ENCODE measurements at places on chromosomes 11 and 22. TPM values are rescaled to one million over a fixed set of nuclear protein-coding genes. Genes with fewer than 3 reads are reported as not detected.

Gene NRIP3
- total RNA-seq = 1.0 TPM

Gene RRP8
- 21.3 TPM for total RNA-seq

GRCh38 chr11:68371171-68372041, 59.0 kb downstream of the LRP5 start:
- no peak for DNase-seq

Gene ZNF215
- 0.24 TPM for total RNA-seq

GRCh38 chr22:29482726-29483125, 2.7 kb downstream of the NEFH start:
- no peak for DNase-seq

DNA sequence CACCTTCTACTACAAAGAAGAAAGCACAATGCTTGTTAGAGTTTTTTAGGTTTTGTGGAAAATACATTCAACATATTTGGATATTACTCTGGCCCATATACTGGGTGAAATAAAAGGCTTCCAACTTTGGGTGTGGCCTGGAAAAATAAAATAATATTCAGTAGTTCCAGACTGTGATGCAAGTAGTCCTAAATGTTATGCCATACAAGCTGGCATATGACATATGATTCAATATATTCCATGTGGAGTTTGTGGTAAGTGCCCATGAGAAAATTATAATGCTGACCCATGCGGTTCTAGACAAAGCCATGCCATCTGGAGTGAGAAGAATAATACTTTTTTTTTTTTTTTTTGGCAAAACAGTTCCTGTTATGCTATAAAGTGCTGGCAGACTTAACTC, 683.3 kb downstream of the LUZP2 start:
- no peak for DNase-seq

GRCh38 chr11:85806876-85807275, 4.1 kb downstream of the SYTL2 start:
- DNase-seq = no peak

DNA sequence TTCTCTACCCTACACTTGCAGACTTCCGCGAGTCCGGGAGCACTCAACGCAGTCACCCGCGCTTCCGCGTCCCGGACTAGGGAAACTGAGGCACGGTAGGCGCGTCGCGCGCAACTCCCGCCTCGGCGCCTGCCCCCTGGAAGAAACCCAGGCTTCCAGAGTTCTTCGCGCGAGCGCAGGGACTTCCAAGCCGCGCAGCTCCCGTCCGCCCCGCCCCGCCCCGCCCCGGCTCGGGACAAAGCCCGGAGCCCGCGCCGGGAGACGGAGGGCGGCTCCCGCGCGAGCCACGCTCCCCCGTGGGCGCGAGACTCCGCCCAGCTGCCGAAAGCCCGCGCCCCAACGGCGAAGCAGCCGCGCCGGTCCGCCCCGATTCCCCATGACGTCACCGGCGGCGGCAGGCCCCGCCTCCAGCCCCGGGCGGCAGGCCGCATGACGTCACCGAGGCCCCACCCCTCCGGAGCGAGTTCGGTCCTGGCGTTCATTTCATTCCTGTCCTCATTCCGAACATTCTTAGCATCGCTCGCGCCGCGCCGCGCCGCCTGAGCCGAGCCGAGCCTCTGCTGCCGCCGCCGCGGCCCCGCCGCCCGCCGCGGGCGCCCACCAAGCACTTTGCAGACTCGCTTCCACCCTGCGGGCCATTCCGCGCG, at the start of gene TEAD1:
TEAD1 (plus strand) TSS at position 498 of the 647 bp plus-strand sequence.
- DNase-seq = peak; percentile 97

DNA sequence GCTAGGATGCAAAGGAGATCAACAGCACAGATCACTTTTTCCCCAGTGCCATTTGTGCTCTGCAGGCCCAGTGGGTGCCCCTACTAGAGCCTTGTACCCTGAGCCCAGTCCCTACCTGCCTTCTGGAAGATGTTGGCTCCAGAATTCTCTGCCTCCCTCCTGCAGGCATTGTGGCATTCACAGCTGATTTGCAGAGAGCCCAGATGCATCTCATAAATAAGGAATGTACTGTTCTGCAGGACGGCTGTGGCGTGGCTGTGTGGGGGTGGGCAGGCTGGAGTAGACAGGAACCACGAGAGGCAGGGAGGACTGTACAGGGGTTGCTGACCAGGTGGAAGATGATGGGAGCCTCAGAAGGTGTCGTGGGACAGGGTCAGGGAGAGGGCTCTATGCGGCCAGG, 11.2 kb upstream of the MIAT start:
- no peak for DNase-seq

Gene OR52H1
- total RNA-seq = not detected

DNA sequence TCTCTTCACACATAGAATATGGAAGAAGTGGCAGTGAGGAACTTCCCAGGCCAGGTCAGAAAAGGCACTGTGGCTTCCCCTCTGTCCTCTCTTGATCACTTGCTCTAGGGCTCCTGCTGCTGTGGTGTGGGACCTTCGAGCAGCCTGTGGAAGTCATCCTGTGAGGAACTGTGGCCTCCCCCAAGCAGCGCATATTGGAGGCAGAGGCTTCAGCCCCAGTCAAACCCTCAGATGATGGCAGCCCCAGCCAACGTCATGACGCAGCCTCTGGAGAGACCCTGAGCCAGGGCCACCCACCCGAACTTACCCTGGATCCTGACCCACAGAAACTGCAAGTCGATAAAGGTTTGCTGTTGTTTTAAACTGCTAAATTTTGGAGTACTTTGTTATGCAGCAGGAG, 444.9 kb downstream of the TBC1D22A start:
- DNase-seq = peak; percentile 60

Gene BIRC3
- total RNA-seq = 1.8 TPM

DNA sequence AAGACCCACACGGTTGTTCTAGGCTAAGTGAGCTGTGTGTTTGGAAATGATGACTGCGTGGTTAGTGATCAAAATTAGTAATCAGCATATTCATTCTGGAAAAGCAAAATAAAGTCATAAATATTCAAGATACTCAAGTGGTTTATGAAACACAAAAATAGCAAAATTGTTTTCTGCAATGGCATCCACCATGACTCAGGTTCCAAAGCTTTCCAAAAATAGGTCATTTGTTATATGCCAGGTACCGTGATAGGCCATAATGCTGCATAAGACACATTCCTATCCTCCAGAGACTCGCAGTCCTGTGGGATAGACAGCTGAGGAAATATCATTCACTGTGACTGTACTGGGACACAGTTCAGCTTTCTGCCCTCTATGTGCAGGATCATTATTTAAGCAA, 2.4 kb upstream of the ATL3 start:
- DNase-seq = no peak

DNA sequence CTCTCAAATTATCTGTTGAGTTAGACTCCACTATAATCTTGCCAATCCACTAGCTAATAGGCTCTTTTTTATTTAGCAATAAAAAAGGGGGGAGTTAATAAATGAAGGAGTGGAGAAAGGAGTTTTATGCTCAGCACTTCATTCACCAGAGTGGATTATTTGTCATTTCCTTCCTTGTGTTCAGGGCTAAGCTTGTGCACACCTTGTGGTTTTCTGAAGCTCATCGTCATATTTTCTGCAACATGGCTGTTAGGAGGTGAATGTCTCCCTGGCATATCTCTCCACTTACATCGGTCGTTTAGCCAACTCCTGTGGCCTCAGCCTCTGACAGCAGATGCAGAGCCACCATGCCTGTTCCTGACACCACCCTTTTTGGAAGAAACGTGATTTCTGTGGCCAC, 83.9 kb upstream of the MTNR1B start:
- no peak for DNase-seq

- no peak for DNase-seq
Observed at GRCh38 chr22:48840112-48840949, 987.3 kb downstream of the BRD1 start.

DNA sequence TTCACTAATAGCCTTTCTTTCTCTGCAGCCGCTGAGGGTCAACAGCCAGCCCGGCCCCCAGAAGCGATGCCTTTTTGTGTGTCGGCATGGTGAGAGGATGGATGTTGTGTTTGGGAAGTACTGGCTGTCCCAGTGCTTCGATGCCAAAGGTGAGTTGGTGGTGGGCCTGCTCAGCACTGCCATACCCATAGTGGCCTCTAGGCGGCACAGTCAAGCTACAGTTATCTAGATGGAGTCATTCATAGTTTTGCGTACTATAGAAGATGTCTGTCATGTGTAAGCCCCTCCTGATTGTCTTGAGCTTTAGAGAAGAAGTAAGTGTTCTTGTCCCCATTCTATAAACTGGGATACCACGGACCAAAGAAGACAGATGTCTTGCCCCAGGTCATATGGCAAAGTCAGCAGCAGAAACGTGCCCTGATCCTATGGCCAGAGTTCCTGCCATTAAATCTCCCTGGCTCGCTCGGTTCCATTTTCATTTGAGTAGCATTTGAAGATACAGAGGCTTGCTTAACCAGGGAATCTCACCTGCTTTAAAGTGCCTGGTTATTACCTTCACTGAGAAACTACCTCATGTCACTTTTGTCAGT, 42.1 kb upstream of the CRTAM start:
- no peak for DNase-seq

Gene RTN4R
- 1.0 TPM for total RNA-seq

DNA sequence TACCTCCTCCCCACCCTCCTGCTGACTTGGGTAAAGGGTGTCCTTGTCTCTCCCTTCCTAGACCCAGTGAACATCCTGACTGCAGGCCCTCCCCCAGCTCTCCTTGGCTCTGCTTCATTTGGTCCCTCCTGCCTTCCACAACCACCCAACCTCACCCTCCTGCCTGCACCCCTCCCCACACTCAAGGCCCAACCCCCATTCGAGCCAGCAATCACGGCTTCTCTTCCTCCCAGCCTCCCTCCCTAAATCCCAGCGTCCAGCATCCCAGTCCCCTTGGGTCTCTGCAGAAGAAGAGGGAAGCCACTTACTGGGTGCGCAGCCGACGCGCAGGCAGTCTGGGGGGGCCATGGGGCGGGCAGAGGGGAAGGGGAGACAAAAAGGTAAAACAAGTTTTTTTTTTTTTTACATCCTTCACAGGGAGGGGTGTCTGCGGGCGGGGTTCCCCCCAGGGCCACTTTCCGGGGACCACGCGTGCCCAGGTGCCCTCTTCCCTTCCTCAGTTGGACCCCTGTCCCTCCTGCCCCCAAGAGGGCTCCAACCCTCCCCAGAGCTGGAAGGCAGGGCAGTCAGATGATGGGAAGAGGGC, 62.5 kb downstream of the SLC22A12 start:
- DNase-seq = no peak

- DNase-seq = no peak
Observed at GRCh38 chr22:20674998-20675397, 98.9 kb upstream of the SERPIND1 start.

GRCh38 chr11:10619131-10619680, 50.7 kb upstream of the LYVE1 start:
- DNase-seq = no peak

Gene PARVG
- total RNA-seq = 2.1 TPM

- DNase-seq = no peak
Observed at GRCh38 chr22:24938741-24939341, 7.7 kb downstream of the LHFPL7 start.

DNA sequence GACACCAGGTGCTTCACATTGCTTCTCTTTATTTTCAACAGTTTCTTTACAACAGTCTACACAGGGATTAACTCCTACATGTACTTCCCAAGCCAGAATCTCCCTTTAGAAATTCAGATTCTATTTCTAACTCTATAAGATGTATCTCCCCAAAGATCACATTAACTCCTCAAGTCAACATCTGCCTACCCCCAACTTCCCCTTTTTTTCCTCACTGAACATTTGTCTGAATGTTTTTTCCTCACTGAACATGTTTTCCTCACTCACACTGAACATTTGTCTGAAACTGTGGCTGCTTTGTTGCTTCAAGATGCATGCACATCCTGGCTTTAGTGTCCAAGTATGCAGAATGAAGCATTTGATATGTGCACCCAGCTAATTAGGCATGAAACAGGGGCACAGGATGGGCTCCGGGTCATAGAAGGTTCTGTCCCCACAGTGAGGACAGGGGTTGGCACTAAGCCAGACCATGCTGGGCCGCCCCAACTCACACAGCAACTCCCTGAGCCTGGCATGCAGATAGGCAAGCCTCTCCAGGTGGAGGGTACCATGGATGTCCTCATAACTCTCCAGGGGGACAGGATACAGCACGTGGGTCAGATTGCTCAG, 11.3 kb downstream of the PRAME start:
- no peak for DNase-seq

- peak; percentile 24 for DNase-seq
Observed at GRCh38 chr11:69587454-69588090, 53.4 kb upstream of the CCND1 start.

Gene ARVCF
- total RNA-seq = 46.8 TPM

Gene YAP1
- total RNA-seq = 74.9 TPM

GRCh38 chr11:16280256-16280682, 76.1 kb downstream of the SOX6 start:
- no peak for DNase-seq

Gene EXPH5
- 0.46 TPM for total RNA-seq

Gene DNHD1
- total RNA-seq = 8.2 TPM

DNA sequence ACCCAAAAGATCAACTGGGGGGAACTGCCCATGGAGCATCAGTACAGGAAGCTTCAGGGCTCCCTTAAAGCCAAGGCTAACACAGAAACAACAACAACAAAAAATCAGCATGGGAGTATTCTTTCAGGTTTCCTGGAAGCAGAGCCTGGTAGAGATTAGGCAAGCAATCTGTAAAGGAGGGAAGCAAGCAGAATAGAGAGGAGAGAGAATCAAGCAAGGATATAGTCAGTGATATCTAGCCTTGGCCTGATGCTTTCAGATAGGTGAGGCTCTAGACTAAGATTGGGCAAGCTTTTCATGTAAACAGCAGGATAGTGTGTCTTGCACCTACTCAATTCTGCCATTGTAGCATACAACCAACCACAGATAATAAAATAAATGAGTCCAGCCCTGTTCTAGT, 44.4 kb upstream of the FAT3 start:
- DNase-seq = no peak

Gene C22orf15
- total RNA-seq = not detected

Gene RAB6A
- total RNA-seq = 135 TPM

GRCh38 chr22:30234786-30235470, 11.6 kb downstream of the LIF start:
- DNase-seq = no peak

Gene OR8G5
- total RNA-seq = not detected

GRCh38 chr11:47155879-47156278, 20.8 kb downstream of the ARFGAP2 start:
- DNase-seq = no peak

DNA sequence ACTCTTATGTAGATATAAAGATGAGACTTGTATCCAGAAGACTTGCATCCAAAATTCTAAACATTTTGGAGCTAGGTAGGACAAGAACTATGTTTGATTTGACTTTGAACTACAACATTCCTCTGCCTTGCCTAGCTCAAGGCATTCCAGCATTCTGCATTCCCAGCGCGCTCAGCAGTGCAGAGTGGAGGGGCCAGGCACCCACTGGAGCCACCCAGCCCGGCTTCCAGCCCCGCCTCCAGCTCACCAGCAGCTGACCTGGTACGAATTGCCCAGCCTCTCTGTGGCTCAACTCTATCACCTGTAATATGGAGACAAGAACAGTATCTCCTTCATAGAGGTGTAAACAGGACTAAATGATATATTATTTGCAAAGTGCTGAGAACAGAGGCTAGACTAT, 28.8 kb downstream of the PRDM10 start:
- DNase-seq = no peak

- no peak for DNase-seq
Observed at GRCh38 chr11:43834286-43834685, 46.3 kb upstream of the ALKBH3 start.

Gene MFNG
- total RNA-seq = 5.3 TPM

Gene APOBEC3H
- total RNA-seq = not detected

Gene POTEH
- total RNA-seq = not detected
